ENCODE measurements at places on chromosomes 11 and 22. TPM values are rescaled to one million over a fixed set of nuclear protein-coding genes. Genes with fewer than 3 reads are reported as not detected.

SCGB1C1 gene
- total RNA-seq: not detected

LSP1 gene
- total RNA-seq: 1.7 TPM

MAJIN gene
- total RNA-seq: not detected

OVOL1 gene
- 0.12 TPM for total RNA-seq

MAPK12 gene
- total RNA-seq: 26.2 TPM

CARD18 gene
- total RNA-seq: not detected
